ENCODE measurements at places on chromosomes 7 and 10.

DNA sequence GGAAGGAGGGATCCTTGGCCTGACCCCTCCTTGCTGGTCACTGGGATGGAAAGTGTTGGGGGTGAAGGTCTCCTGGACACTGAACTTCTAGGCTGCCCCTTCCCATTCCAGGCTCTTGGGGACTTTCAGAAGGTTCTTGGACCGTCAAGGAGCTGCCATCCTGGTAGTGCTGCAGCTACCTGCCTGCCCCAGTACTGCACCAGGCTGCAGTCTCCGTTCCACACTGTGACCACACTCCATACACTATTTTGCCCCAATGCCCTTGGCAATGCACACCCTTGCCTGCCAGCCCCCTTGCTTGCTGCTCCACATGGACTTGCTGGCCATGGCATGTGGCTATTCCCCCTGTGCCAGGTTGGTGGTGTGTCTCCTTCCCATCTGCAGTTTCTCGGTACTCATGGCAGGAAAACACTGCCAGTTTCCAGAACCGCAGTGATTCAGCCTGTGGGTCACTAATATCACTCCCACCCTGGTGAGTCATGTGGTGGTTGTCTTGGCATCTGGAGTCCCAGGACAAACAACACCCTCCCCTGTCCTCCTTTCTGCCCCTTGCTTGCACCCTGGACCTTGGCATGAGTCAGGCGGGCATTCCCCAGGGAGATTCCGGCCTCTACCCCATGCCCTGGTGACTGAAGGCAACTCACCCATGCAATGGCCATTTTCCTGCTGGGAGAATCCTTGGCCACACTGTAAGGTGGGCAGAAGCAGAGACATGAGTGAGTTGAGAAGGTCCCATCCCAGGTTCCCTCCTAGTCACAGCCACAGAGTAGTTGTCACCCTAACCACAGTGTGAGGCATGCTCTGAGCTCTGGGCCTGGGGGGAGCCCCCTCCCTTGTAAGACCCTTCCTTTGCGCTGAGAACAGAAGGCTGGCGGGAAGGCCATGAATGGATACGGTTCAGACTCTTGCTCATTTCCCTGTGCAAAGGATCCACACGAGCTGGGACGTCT lies 32.8 kb downstream of the GOLGA7B start:
- peak; percentile 92 for DNase-seq

DNA sequence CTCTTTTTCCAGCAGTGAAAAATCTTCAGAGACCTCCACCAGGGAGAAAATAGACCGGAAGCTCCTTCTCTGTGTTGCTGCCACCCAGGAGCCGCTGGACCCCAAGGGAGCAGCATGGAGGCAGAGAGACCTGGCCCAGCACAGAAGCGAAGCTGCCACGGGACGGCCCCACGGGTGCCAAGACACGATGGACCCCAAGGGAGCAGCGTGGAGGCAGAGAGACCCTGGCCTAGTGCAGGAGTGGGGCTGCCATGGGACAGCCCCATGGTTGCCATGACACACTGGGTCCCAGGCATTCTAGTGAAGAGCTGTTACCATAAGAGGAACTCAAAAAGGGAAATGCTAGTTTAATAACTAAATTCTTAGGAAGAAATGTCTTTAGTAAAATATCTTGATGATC lies 186.3 kb downstream of the PTPRN2 start:
- DNase-seq = no peak

DNA sequence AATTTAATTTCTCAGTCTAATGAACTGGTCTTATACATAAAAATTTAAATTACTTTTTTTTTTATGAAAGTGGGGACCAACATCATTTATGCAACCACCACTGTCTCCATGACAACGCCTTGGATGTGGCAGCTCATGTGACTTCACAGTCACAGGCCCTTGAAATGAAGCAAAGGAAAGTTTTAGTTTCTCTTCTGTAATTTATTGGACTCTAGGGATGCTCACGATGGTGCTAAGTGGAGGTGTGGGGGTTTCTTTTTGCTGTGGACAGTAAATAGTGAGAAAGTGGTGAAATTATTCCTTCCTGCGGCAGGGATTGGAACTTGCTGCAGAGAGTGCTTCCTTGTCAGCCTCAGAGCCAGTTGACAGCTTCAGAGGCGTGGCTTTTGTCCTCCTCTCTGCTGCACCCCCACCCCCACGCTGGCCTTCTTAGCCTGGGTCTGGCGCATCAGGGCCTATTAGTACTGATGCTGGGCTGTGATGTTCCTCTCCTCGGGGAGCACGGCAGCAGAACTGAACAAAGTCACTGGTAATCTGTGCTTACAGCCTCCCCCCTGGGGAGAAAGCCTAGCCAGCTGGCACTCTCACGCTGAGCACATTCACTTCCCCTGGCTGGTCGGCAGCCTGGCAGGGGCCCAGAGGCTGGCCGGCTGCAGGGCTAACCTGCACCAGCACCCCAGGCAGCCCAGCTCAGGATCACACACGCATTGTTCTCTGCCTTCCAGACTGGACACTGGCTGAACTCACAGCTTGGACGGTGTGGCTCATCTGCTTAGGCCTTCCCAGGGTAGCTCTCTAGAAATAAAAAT lies 517.5 kb upstream of the GALNT17 start:
- DNase-seq = no peak

DNA sequence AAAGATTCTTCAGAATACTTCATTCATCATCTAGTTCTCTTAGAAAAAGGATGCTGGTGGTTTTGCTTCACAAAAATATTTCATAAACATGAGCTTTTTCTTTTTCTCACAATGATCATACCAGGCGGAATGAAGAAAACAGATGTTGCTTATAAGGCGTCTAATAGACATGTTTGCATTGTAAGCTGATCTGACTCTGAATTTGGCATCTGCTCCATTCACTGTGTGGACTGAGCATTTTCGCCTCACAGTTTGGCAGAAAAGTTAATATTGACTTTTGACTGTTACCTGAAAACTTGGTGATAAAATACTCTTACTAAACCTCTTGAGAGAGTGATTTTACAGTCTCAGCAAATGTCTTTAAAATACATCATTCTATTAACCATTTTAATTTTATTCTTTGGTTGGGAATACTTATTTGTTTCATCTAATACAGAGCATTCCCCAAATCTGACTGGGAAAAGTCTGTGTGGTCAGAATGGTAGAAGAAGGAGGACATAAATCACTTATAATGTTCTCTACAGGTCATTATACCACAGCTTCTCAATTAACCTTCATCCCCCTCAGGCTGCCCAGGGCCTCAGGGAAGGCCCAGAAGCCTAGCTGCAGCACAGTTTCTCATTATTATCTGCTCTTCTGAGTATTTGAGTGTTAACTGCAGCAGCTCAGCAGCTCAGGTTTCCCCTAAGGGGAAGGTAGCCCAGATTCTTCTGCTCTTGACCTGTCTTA lies 121.6 kb upstream of the KAT6B start:
- no peak for DNase-seq

GRCh38 chr7:14833707-14834106 lies 68.8 kb downstream of the DGKB start:
- no peak for DNase-seq

GRCh38 chr10:94879214-94879613 lies 59.2 kb upstream of the CYP2C9 start:
- no peak for DNase-seq

- DNase-seq = no peak
Measured at GRCh38 chr7:72524037-72524436, 111.9 kb upstream of the CALN1 start.

DNA sequence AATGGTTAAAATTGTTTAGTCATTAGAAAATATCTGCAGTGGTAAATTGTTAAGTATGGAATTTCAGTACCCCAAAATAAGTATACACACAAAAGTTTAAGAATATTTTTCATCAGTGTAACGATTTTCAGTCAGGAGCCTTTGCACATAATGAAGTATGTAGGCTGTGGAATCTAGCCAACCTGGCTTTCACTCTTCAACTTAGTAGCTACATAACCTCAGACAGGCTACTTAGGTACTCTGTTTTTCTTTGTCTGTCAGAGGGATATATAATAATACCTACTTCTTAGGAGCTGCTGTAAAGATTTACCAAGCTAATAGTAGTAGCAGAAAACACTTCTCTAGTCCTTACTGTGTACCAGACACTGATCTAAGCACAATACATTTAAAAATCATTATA lies 137.5 kb downstream of the ZEB1 start:
- no peak for DNase-seq

DNA sequence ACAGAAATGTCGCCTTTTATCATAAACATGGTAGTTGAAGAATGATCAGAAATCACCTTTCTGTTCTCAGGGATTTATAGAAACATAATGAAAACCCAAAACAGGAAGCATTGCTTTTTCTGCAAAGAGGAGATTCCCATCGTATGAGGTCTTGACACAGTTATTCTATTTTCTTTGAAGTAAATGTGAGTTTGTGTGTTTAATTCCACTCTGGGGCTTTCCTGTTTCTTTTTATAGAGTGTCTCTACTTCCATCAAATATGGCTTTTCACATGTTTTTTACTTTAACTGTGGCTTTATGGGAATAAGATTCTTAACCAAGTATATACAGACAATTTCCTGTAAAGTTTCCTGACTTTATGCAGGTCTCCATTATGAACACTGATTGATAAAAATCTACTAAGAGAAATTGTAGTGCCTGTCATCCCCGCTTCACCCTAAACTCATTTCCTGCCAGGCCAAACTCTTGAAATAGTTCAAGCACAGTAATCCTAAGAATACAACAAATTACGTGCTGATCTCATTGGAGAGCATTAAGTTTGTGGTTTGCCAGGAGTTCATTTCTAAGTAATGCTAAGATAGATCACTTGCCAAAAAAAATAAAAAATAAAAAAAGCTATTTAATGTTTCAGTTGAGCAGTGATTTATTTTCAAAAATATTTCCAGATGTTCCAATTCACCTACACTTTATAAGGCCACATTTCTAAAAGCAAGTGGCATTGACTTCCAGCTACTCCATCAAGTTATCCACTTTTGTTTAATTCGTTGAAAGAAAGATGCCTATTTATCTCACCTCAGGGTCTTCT lies 52.2 kb upstream of the SEC61G start:
- DNase-seq = no peak

- DNase-seq = no peak
Measured at GRCh38 chr10:51918884-51919325, 219.5 kb upstream of the CSTF2T start.

- DNase-seq = no peak
Measured at GRCh38 chr10:91642831-91643692, 10.2 kb upstream of the PPP1R3C start.

GRCh38 chr10:69335613-69336012 lies 57.3 kb downstream of the HK1 start:
- no peak for DNase-seq

- no peak for DNase-seq
Measured at GRCh38 chr10:31320550-31321211, 1.7 kb downstream of the ZEB1 start.

GRCh38 chr10:28089467-28089866 lies 90.6 kb upstream of the ODAD2 start:
- DNase-seq = no peak

GRCh38 chr10:123326674-123327073 lies 172.5 kb downstream of the BUB3 start:
- DNase-seq = no peak

DNA sequence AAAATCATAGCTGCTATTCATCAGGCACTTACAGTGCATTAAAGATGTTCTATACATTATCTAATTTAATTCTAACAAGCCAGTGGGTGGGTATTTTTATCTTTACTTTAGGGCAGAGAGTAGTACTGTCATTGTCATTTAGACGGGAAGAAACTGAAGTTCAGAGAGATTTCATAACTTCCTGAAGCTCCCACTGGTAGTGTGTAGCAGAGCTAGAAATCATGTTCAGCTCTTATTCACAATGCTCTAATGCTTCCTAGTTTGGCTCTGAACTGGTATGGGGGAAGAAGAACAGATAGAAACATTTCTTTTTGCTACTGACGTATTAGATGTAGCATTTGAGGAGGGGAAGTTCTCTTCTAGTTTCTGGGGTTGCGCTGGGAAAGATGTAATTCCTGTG lies 116.7 kb downstream of the CYP26A1 start:
- DNase-seq = no peak

GRCh38 chr7:12630513-12630819 lies 57.0 kb upstream of the ARL4A start:
- no peak for DNase-seq

DNA sequence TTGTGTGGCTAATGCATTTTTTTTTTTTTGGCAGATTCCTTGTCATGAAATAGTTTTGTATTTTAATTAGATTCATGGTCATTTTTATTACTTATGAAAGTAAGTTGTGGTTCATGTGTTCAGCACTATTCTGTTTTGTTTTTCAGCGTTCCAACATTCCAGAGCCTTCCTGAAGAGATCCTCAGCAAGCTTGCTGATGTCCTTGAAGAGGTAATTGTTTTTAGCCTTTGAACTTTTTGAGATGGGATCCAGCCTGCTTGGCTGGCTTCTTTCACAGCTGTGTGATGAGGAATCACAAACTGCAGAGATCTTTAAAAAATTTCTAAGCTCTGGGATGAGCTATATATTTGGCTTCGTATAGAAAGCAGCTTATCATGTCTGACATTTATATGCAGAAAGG lies 208.0 kb upstream of the CSTF2T start:
- no peak for DNase-seq

GRCh38 chr7:16744518-16745250 lies 8.9 kb upstream of the TSPAN13 start:
- no peak for DNase-seq

DNA sequence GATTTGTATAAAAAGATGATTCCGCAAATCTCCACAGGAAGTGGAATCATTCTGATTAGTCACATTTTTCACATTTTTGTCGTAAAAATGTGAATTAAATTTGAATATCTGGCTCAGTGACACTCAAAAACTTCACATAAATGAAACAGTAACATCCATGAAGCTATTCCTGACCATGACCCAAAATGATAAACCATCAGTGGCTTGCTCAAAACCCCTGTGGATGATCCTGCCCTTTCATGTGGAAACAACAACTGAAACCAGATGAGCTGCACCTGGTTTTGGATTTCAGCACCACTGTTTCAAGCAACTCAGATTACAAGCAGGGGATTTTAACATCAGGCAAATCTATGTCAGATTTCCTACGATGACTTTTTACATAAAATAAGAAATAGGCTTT lies 80.3 kb downstream of the AMPH start:
- DNase-seq = no peak

DNA sequence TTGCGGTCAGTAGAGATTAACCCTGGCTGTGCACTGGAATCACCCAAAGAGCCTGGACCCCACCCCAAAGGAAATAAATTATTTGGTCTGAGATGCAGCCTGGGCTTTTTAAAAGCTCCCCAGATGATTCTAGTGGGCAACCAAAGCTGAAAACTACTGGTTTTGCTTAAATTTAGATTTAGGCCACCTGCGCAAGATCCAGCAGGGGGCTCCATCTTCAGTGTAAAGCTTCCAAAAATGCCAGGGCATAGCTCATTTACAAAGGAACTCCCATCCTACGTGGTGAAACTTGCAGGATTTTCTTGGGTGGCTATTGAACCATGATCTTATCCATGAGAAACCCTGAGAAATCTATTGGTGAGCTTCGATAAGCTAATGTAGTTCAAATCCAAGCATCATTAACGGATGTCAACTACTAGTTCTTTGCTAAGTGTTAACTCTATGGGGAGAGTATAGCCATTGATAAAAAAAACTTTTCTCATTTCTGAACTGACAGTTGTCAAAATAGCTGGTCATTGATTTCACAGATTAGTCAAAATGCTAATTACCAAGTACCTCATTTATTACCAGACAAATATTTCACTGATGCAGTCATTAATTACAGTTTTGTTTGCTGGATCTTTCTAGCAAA lies 315.3 kb downstream of the LHFPL3 start:
- DNase-seq = no peak

- DNase-seq = no peak
Measured at GRCh38 chr10:44659320-44659719, 251.8 kb upstream of the TMEM72 start.
